ENCODE measurements at places on chromosomes 11 and 22.

- DNase-seq = no peak
These were observed 235.5 kb downstream of the GRIK4 start for GRCh38 chr11:120746836-120747609.

DNA sequence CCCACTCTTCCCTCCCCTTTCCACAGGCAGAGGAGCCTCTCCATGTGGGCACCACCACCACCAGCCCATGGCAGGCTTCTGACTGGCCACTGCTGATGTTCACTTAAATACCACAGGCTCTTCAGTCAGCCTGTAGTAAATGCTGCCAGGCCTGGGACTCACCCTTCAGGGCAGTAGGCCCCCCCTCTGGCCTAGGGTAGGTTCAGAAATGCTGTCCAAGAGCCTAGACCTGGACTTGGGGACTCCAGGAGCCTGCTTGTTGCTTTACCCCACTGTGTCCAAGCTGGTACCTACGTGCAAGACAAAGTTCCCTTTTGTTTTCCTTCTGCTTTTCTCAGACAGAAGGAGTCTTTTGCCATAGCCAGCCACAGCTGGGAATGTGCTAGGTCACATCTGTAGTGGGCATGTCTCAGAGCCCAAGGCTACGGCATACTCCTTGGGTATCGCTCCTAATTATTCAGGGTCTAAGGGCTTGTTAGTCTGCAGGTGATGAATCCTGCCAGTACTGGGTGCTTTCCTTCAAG, 38.6 kb downstream of the TMEM135 start:
- DNase-seq = no peak

- DNase-seq = no peak
These were observed 802.4 kb downstream of the TBC1D22A start for GRCh38 chr22:47564651-47565434.

GRCh38 chr11:108241330-108242037, 18.6 kb downstream of the ATM start:
- peak; percentile 56 for DNase-seq

DNA sequence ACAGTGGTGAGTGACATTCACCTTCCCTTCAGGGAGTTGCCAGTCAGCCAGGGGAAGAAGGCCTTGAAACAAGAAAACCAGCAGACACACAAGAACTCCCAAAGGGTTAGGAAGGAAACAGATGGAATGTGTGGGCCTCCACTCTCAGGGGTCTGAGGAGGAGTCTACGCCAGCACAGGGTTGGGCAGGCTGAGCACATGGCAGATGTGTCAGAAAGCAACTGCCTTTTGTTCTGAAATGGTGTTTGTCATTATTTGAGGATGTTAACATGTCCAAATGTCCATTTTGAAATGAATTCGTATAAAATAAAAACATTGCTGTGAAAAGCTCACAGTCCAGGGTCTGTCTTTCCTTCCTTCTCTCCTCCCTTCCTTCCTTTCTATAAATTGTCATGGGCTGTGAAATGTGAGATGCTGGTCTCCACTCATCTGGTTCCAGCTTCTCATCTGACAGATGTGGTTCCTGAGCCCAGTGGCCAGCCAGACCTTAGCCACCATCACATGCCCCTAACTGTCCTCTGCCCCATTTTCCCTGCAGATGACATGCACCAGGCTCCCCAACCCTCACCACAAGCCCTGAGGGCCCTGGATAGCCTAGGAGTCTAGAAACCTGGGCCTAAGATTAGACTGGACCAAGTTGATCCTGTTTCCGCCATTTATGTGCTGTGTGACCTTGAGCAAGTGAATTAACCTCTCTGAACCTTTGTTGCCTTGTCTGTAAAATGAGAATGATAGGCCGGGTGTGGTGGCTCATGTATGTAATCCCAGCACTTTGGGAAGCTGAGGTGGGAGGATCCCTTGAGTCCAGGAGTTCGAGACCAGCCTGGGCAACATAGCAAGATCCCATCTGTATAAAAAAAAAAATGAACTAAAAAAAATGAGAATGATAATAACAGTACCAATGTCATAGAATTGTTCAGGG, 56.2 kb upstream of the CRYBB3 start:
- DNase-seq = no peak

GRCh38 chr11:100739666-100740065, 52.6 kb downstream of the ARHGAP42 start:
- DNase-seq = no peak

DNA sequence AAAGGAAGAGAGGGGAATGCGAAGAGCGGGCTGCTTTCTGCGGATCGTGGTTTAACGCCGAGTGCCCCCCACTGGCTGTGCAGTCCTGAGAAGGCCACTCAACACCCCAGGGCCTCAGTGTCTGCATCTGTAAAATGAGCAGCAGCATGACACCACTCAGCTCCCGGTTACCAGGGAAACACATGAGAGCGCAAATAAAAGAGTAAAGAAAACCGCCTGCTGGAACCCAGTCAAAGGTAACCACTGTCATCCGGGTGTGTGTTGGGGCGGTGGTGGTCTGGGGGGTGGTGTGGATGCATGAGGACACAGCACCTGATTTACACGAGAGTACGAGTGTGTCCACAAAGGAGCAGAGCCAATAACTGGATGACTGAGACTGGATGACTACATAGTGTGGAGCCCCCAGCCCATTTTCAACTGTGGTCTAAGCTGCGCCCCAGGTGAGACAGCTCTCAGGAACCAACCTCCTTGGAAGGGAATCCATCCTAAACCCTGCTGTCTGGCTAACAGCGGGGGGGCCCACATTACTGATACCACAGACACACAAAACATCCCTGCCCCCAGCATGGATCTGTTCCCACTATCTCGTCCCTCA, 5.7 kb downstream of the CELSR1 start:
- DNase-seq = no peak

DNA sequence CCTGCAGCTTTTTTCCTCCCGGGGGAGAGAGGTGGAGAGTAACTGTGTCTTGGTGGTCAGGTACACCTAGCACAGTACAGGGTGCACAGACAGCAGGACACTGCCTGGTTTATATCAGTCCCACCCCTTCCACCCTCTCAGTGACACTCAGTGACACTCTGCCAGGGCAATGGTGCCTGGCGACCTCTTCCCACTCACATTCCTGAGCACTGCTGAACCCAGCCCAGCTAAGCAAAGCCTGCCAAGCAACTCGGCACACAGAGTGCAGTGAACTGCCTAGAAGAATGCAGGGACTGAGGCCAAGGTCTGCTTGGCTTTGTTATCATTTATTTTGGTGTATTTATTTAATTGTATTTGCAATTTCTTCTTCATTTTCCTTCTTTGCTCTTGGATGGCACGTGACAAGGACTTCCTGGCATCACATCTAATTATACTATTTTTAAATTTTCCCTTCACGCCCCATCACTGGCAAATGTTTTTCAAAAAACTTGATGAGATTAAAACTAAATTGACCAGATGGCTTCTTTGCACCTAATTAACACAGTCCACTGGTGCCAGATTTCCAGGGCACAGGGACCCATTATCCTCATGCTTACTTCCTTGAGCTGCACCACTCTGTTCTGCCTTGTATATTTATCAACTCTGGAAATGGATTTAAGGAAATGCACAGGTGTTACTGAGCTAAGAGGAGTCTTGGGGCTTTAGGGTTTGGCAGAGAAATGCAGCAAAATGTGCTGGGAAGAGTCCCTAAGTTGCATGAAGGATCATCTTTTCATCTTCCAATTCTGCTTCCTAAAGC, 205.6 kb downstream of the ADAMTS15 start:
- no peak for DNase-seq

DNA sequence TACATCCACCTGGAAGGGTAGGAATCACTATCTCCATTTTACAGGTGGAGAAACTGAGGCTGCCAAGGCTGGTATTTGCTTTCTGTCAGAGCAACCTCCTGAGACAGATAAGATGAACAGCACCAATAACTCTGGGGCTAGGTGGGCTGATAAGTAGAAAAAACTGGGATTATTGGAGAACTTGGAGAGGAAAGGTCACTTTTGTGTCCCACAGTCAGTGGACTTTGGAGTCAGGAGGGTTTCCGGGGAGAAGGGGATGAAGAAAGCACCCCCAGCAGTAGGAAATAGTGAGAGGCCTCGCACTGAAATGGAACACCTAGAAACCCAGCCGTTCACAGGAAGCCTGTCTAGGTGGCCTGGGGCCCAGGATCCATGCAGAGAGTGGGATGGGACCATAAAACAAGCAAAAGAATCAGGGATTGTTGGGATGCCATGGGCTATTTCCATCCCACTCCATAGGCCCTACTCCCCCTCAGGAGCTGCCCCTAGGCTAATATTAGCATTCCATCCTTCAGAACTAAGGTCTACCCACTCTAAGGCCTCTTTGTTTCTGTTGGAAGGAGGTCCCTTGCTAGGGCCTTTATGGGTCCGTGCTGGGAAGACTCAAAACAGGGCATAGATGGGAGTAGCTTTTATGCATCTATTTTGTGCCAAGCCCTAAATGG, 31.0 kb upstream of the FCHSD2 start:
- DNase-seq = no peak

GRCh38 chr11:10351765-10352641, 47.1 kb downstream of the ADM start:
- no peak for DNase-seq

DNA sequence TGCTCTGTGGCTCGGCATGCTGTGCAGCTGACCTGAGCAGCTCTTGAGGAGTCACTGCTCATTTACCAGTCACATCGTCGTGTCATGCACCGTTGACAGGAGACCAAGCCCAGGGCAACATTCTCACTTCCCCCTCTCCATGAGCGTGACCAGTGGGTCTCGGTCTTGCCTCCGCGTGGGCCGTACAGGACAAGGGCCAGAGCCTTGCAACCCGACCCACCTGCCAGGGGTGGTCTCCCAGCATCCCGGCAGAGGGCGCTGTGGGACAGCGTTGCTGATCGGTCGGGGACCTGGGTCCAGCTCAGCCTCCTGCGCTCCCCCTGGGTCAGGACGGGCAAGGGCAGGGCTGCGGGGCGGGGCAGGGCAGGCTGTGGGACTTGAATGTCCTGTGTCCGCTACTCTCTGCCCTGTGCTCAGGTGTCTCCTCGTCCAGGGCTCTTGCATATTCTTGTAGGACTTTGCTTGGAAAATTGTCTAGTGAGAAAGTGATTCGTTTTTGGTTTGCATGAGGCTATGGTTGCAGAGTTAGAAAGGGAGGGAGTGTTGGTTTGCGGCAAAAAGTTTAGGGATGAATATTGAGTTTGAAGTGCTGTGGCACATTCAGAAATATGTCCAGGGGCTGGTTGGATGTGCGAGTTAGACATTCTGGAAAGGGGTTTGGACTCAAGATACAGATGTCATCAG, 16.2 kb downstream of the EIF4G2 start:
- DNase-seq = peak; percentile 89

- no peak for DNase-seq
These were observed 8.0 kb upstream of the RAB38 start for GRCh38 chr11:88183233-88183632.

DNA sequence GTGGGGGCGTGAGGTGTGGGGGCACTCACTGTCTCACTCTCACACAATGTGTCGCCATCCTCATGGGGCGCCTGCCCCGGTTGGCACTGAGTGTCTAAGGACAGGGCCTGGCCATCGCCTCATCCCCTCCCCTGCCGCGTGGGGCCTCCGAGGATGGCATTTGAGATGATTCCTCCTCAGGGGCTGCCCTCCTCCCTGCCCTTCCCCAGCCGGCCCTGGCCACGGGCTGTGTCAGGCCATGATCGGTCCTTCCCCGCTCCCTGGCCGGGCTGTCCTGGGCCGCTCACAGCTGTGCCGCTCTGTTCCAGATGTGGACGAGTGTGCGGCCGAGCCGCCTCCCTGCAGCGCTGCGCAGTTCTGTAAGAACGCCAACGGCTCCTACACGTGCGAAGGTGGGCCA, 4.5 kb downstream of the CRELD2 start:
- DNase-seq = no peak

DNA sequence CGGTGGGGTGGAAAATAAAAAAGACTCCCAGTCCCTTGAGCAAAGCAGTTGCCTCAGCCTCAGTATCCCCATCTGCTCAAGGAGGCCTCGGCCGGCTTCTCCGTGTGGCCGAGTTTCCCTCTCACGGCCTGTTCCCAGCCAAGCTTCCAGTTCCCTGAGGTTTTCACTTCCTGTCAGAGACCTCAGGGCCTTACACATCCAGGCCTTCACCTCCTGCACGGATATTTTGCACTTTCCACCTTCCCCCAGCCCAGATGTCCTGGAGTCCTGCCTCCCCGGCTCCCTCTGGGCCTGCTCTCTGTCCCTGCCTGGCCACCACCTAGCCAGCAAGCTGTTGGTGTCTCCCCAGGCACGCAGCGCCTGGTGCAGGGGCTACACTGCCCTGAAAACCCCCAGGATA, 41.1 kb upstream of the CD82 start:
- no peak for DNase-seq

DNA sequence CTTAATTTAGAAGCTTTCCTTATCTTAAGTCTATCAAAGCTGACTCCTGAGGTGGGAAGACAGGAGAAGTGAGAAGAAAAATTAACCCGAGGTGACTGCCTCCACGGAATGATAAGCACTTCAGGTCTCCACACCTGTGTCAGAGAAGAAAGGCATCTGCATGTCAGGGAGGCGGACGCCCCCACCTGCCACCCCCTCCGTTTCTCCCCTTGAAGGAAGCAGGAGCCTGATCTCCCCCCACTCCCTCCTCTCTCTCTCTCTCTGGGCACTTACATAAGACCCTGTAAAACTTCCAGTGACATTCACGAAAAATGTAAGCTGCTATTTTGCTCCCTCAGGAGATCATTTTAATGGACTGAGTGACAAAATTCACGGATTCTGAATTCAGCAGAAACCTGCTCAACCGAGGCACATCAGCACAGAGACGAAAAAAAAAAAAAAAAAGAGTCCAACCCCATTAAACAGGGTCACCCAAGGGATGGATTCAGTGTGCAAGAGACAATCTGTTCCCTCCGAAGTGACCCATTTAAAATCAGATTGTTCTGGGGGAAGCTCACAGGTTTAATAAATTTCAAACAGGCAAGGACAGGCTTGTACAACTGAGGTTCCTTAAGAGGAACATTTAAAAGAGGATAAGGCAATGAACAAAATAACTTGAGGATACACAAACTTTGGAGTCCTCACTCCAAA, 1.5 kb downstream of the LARGE1 start:
- DNase-seq = no peak

DNA sequence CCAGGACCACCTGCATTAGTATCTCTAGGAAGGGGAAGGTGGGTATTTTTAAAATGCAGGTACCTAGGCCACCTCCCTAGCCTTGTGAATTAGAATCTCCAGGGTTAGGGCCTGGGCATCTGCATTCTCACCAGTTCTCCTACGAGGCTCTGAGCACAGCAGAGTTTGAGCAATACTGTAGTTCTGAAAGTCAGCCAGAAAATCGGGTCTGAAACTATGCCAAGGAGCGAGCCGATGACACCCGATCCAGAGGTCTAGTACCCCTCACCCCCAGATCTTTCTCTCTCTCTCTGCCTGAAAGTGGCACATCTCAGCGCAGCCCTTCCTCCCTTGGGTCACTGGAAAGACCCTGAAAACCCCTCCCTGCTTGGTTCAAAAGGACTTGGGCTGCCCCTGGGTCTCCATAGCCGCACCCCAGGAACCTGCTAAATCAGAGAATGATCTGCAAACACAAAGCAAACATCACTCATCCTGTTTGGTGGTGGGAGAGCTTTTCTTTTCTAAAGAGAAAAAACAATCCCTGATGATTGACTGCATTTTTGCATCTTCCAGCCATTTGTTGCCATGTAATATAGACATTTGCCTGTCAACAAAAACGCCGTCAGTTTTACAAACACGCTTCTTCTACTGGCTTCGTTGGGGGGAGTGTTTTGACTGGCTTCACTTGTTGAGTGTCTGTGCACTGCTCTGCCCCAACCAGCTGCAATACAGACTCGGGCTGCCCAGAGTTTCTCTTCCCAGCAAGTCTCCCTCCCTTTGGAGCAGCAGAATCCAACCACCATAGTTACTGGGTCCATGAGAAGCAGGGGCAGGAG, 229.9 kb downstream of the MN1 start:
- no peak for DNase-seq

Data from natural killer cell (primary cell).